ENCODE measurements at places on chromosomes 2 and 18.

DNA sequence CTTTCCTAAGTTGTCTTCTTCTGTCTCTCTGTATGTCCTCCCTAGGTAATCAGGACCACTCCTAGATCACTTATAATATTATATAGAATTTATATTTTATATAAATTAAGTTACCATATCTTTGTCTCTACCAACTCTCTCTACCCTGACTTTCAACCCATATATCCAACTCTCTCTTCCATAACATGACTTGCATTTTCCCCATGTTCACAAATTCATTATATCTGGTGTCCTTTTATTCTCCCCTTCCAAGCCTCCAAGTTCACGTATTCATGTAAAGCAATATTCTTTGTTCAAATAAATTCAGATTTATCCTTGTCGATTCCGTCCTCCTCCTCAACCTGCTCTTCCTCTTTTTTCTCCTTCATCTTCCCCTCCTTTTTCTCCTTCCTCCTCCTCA lies 127.5 kb downstream of the XIRP2 start:
- no peak for DNase-seq

DNA sequence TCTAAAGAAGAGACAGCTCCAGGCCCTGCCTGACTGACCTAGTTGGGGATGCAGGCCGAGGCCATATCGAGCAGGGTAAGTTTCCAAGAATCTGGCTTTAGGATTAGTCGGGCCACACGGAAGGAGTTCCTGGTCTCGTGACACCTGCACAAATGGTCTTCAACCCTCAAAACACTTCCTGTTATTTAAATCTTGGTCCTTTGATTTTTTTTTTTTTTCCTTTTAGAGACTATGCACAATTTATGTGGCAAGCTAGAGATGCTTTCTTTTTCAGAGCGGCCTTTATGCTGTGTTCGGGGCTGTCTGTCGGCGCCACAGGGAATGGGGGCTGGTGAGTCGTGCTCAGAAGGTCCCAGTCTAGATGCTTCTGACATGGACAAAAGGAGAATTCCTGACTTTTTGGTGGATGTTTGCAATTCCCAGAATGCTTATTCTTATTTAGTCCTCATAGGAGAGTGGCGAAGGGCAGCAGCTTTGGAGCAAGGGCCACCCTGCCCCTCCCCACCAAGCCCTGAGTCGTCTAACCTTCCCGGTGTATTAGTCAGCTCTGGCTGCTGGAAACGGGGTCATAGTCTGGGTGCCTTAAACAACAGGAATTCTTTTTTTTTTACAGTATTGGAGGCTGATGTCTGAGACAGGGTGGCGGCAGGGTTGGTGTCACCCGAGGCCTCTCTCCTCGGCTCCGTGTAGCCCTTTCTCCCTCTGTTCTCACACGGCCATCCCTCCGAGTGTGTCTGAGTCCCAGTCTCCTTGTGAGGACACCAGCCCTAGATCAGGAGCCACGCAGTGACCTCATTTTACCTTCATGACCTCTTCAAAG lies 27.4 kb downstream of the HPCAL1 start:
- peak; percentile 56 for DNase-seq

GRCh38 chr2:218369330-218369729 lies 12.7 kb downstream of the CATIP start:
- no peak for DNase-seq

GRCh38 chr2:46798998-46799698 lies 116.5 kb downstream of the MCFD2 start:
- DNase-seq, result no peak

DNA sequence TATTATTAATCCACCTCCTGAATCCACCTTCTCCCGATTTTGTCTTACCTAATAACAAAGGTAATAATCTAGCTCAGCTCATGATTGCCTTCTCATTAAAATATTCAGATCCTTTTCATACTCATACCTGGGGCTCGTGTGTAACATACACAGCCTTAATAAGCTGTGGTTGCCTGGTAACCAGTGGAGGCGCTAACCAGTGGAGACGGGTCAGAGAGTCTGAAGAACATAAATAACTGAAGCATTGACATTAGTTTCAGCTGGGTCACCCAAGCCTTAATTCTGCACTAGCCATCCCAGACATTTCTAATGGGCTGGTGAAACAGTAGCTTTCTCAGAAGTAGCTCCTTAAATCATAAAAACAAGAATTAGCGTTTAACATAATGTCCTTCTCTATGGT lies 14.8 kb upstream of the DTNA start:
- no peak for DNase-seq

DNA sequence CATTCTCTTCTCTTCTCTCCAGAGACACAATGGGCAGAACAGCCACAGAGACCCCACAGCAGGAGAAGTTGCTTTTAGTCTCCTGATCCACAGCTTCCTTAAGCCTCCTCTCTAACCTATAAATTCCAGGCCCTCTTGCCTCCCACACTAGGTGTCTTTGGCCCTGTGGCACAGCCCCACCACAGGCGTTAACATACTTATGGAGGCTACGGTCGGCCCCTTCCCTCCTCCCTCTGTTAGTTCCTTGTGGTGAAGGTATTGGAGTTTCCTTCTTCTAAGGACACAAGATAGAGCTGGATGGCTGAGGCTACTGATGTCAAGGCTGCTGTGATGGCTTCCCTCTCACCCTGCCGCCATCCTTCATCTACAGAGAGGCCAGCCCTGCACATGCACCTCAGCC lies 123.5 kb upstream of the ACAA2 start:
- DNase-seq, result no peak

DNA sequence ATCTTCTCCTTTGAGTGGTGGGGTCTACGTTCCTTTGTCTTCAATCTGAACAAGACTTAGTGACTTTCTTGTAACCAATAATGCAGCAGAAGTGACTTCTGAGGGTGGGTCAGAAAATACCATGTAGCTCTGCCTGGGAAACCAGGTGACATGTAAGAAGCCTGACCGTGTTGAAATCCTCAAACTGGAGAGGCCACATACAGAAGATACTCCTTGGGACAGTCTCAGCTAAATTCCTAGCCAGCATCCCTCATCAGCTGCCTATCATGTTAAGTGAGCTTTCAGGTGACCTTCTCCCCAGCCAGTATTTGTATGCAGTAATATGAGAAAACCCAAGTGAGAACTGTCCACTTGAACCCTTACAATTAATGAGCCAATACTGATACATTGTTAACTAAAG lies 27.0 kb downstream of the PPM1B start:
- no peak for DNase-seq

- no peak for DNase-seq
These were observed 33.6 kb downstream of the PLCL1 start for GRCh38 chr2:197838036-197838435.

DNA sequence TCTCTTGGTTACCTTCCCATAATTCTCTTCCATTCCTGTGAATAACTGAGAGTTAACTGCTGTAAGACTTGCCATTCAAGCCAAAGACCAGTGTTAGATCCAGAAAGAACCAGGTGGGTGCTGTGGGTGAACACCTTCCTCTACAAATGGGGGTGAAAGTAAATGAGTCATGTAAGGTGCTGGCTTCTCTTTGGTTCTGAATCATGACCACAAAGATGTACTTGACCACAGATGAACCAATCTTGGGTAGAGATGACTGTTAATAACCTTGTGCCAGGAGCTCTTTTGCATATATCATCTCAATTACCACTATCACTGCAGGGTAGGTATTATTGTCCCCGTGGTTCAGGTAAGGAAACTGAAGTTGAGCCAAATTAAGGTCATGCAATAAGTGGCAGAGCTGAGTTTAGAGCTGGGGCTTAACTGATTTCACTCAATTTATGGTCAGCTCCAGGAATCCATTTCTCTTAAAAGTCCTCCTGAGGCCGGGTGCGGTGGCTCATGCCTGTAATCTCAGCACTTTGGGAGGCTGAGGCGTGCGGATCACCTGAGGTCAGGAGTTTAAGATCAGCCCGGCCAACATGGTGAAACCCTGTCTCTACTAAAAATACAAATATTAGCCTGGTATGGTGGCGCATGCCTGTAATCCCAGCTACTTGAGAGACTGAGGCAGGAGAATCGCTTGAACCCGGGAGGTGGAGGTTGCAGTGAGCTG lies 244.9 kb upstream of the CXCR4 start:
- DNase-seq, result no peak

GRCh38 chr2:216133397-216133796 lies 24.2 kb downstream of the XRCC5 start:
- DNase-seq, result no peak

All from activated T-cell treated with anti-CD3 and anti-CD28 coated beads, Interleukin-2, amount 50 U/mL, for 24 hours (primary cell).